ENCODE measurements at places on chromosomes 2 and 18.

GRCh38 chr18:76131738-76132137, 363.3 kb downstream of the ZNF516 start:
- DNase-seq = no peak

GRCh38 chr2:154827286-154827685, 128.8 kb downstream of the KCNJ3 start:
- no peak for DNase-seq

DNA sequence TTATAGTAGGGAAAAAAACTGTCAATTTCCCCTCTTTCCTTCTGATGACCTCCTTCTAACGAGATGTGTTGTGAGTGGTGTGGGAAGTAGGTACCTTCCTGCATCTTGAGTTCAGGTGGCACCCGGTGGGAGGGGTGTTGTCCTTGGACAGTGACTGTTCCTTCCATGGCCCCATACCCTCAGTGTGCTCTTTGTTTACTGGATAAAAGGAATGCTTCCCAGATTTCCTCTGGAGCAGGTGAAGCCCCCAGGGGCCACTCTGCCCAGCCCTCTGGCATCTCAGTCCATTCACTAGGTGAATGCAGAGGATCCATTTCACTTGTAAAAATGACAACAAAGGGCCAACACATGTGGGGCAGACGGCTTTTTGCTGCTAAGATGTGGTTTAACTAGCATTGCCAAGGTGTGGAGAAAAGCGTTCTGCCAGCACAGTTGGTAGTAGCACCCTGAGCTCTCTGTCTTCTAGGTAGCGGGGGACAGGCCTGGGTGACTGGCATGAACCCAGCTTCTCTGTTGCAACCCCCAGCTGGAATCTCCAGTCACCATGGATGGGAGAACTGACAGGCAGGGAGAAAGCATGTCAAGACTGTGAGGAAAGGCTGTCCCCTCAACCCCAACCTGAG, 6.9 kb downstream of the GDF7 start:
- DNase-seq = no peak

DNA sequence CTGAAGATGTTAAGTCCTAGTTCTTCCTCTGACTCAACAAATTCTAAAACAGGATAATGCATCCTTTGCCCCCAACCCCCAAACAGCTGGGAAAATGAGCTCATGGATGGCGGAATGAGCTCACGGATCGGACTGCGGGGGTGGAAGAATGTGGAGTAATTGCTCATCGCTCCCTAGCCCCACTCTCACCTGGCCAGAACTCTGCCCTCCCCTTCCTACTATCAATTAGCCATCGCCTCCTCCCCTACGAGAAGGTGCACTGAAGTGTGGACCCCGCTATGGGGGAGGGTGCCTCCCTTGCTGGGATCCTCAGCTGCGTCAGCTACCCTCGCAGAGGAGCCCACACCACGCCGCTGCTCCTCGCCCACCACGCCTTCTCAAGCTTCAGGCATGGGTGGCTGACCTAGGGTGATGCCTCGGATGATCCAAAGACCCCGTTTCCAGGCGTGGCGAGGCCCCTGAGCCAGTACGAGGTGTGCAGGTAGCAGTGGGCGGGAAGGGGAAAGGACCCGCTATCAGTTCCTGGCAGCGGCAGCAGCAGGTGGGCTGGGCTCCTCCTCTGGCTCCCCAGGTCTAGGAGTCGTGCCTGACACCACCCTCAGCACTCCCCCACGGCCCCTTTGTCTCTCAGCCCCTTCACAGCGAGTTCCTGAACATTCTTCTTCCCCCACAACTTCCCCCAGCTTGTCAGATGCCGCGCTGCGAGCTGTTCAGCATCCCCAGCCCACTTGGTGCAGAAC, 82.1 kb upstream of the POMC start:
- DNase-seq = no peak
